ENCODE measurements at places on chromosomes 11 and 22.

- DNase-seq = no peak
Measured at GRCh38 chr11:102620818-102621561, 4.1 kb downstream of the MMP20 start.

DNA sequence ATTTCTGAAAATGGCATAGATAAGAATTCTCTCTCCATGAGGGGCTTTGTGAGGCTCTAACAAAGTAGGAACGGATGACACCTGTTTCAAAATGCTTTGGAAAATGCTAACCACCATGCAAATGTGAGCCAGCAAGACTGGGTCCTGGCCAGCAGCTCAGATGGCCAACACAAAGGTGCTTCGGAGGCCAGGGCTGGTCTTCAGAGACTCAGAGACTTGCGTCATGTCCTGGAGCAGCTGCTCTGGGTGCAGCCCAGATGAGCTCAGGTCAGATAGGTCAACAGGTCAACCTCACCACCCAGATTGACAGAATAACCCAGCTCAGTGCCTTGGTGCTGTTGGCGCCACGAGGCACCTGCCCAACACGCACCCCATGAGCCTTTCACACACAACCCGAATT lies 12.0 kb upstream of the TMEM121B start:
- DNase-seq = no peak

GRCh38 chr22:50129121-50129736 lies 39.4 kb downstream of the MOV10L1 start:
- no peak for DNase-seq

- no peak for DNase-seq
Measured at GRCh38 chr11:15309296-15309695, 194.6 kb downstream of the INSC start.

GRCh38 chr11:128472128-128473089 lies 114.9 kb downstream of the ETS1 start:
- DNase-seq = no peak

GRCh38 chr11:72250661-72251464 lies 6.9 kb upstream of the PHOX2A start:
- no peak for DNase-seq

DNA sequence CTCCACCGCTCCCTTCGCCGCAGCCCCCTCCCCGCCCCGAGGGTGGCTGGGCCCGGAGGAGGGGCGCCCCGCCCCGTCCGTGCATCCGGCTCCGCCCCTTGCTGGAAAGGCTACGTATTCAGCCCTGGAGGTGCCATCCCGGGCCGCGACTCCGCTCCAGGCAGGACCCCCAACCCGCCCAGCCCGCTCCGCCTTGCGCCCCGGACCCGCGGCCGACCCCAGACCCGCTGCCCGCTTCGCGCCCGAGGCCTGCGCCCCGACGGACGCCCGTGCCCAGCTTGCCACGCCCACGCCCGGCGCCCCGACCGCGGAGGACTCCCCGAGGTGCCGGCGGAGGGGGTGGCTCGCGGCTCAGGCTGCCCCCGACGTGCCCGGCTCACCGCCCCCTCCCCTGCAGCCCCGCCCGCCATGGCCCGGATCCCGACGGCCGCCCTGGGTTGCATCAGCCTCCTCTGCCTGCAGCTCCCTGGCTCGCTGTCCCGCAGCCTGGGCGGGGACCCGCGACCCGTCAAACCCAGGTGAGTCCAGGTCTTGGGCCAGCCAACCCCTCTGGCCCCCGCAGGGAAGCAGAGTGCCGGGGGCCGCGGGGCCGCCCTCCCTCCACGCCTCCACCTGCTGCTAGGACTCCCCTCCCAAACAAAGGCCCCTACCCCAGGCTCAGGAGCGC lies at the start of gene ADM2:
ADM2 (plus strand) TSS at position 104 of the 667 bp plus-strand sequence; CDS start at position 409, 305 bp downstream.
- peak; percentile 37 for DNase-seq

DNA sequence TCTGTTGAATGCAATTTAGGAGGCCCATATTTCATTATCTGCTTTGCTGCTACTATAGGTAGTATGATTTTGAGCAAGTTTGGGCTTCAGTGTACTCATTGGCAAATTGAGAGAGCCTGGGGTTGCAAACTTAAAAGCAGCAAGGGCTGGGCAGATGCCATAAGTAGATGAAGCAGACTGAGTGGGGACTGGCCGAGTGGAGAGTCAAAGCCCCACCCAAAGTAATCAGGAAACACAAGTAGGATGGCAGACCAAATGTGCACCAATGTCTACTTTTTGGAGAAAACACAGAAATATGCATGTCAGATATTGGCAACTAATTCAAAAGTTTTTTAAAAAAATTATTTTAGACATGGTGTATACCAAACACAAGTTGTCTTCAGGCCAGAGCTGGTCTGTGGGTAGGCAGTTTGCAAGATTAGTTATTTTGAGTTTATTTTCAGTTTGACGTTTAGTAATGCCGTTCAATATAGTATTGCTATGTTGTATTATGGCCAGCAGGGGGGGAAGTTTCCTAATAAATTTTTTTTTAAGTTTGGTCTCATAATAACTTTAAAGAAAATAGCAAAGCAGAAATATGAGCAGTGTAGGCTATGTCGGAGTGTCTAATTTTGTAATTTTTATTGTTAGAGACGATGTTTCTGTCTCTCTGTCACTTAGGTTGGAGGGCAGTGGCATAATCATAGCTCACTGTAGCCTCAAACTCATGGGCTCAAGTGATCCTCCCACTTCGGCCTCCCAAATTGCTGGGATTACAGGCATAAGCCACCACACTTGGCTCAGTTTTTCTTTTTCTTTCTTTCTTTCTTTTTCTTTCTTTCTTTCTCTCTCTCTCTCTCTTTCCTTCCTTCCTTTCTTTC lies 105.1 kb downstream of the HIPK3 start:
- DNase-seq = no peak

DNA sequence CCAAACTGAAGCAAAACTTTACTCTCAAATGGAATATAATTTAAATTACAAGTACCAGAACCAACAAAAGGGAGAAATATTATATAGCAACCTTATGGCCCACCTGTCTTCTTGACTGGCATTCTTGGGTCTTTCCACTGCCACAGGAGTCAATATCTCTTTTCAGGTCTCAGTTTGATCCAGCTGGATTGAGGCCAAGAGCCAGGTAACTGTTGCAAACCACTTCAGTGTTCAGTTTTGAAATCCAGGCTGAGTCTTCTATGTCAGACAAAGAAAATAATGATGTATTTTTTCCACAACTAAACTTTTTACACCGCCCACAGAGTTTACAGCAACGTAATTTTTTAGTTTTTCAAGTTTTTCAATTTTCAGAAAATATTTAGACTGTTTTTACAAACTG lies 648 bp downstream of the DLG2 start:
- no peak for DNase-seq

DNA sequence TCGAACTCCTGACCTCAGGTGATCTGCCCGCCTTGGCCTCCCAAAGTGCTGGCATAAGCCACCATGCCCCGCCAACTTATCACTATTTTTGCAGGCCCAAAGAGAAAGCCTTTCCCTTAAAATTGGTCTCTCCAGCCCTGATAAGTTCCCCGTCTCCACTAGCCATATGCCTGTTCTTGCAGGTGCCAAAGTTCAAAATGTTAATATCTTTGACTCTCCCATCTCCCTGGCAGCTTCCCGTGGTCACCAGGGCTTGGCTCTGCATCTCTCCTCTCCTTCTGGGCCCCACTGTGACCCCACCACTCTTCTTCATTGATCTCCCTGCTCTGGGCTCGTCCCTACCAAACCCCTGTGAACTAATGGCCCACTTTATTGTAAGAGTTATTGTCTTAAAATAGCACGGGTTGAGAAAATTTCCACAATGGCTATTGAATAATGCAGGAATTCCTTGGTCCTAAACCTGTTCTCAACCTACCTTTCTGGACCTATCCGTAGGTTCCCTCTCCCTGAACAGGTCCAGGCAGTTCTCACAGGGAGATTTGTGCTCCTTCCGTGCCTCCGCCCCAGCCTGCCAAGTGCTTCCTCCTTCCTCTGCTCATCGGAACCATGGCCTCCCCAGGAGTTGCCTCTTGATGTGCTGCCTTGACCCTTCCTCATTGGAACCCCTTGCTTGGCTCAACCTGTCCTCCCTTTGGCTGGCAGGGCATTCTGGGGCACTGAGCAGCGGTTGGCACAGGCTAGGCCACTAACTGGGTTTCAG lies 147.5 kb downstream of the DSCAML1 start:
- DNase-seq = no peak

- no peak for DNase-seq
Measured at GRCh38 chr11:108929241-108929640, 264.4 kb downstream of the DDX10 start.

DNA sequence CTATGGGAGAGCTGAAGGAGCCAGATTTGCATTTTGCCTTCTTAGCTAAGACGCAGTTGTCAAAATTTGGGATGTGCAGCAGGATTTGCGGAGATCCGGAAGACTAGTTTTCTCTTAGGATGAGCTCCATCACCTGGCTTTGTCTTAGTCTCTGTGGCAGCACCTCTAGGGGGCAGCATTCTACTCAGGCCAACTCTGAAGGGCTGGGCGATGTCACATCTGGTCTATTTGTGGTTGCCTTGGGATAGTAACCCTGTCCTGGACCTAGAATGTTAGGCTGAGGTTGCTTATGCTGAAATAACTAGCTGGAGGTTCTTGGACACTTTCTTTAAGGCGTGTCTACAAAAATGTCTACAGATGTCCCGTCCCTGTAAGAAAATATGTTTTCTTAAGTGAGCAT lies 116.2 kb downstream of the FAT3 start:
- DNase-seq = no peak

GRCh38 chr11:40269865-40270264 lies 1189.6 kb downstream of the LRRC4C start:
- no peak for DNase-seq

DNA sequence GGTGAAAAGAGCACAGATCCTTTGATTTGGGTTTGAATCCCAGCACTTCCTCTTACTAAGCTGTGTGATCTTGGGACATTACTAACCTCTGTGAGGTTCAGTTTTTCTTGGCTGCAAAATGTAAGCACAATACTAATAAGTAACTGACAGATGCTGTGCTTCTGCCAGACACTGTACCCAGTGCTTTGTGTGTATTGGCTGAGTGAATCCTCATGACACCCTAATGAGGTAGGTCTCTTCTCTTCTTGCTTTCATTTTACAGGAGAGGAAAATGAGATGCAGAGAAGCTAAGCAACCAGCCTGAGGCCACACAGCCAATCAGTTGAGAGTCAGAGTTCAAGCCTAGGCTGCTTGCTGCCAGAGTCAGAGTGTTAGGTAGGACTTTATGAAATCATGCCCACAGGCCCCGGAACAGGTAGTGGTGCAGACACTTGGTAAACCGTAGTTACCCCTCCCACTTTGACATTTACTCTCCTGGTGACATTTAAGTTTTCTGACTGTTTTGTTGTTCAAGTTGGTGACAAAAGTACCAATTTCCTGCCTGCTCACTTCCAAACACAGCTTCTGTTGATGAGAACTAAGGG lies 21.2 kb downstream of the PTPRJ start:
- peak; percentile 72 for DNase-seq

DNA sequence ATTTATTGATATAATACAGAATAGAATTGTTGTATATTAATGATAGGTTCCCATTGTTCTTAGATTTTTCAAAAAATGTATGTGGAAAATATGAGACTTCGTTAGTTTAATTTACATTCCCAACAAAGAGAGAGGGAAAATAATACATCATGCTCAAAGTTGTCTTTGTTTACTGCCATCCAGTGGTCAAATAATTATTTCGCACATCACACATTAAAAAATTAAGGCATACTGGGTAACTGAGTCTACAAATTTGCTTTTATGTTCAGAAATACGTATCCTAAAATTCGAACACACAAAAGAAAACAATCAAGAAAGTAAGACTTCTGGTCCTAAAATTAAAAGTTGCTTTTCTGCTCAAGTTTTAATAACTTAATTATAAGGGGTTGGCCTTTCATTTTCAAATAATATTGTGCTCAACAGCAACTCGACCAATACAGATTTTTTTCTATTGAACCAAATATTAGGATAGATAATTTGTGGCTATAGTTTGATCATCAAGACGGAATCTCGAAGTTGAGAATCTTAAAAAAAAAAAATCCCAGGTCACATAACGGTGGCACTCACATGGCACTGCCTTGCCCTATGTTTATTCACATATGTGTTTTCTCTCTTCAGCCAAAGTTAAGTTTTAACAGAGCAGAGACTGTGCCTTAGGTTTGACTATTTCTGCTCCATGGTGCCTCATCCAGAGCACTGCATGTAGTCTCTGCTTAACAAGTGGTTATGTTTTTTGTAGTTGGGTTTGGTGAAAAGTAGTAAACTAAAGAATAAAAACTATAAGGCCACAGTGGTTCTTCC lies 12.3 kb downstream of the PDGFD start:
- DNase-seq = no peak

DNA sequence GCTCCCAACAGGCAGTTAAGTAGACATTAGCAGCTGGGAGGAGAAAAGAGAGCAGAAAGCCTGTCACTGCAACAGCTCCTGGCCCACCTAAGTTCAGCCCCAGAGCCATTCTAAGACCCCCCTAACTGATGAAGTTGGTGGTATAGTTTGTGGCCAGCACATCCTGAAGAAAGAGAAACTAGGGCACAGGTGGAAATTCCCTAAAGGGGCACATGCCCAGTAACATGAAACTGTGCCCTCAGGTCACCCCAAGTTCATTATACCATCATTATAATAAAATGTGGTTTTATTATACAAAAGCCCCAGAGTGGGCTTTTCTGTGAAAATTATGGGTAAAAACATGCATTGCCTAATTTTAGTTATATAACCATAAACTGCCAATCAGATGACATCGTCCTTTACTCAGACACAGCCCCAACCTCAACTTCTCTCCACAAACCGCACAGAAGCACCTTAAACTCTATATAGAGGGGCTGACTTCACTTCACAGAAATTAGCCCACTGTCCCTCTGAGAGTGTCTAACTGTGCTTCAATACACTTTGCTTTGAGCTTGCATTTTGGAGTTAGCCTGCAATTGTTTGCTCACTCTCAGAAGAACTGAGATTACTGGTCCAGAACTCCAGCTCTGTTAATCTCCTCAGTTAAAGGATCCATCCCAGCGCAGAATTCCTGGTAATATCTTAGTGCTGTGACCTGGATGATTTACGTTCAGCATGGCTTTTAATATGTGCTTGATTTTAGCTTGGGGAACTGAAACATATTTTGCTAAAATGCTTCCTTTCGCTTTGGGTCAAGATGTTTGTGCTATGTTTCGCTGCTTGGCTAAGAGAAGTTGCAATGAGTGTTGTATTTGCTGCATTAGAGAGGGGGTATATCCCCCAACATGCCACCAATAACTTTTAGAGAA lies 1.8 kb upstream of the APOL3 start:
- peak; percentile 50 for DNase-seq

GRCh38 chr11:72191961-72192381 lies at the start of gene FOLR1:
Gene FOLR1 (plus strand): TSS chr11:72192140. CDS start chr11:72192174, 34 bp downstream.
- DNase-seq = no peak

- no peak for DNase-seq
Measured at GRCh38 chr11:124892146-124892545, 5.5 kb downstream of the ROBO4 start.

Measured in T-helper 17 cell (primary cell).